ENCODE measurements at places on chromosomes 16 and 17. TPM values are rescaled to one million over a fixed set of nuclear protein-coding genes. Genes with fewer than 3 reads are reported as not detected.

DNA sequence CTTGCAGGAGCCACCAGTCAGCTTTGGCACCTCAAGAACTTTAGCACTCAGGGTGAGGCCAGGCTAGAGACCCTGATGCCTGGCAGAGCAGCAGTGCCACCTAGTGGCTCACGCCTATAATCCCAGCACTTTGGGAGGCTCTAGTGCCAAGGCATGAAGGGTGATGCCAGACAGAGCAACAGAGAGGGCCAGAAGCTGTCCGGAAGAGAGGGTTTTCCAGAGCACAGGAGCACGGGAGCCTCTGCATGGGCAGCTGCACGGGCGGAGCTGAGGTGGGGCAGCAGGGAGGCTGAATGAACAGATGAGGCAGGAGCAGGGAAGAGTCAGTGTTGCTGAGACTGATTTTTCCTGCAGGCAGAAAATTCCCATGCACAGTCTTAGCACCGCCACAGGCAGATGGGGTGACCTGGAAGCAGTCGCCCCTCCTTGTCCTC is 38.9 kb downstream of the MYH3 start:
- peak; percentile 88 for DNase-seq

DNA sequence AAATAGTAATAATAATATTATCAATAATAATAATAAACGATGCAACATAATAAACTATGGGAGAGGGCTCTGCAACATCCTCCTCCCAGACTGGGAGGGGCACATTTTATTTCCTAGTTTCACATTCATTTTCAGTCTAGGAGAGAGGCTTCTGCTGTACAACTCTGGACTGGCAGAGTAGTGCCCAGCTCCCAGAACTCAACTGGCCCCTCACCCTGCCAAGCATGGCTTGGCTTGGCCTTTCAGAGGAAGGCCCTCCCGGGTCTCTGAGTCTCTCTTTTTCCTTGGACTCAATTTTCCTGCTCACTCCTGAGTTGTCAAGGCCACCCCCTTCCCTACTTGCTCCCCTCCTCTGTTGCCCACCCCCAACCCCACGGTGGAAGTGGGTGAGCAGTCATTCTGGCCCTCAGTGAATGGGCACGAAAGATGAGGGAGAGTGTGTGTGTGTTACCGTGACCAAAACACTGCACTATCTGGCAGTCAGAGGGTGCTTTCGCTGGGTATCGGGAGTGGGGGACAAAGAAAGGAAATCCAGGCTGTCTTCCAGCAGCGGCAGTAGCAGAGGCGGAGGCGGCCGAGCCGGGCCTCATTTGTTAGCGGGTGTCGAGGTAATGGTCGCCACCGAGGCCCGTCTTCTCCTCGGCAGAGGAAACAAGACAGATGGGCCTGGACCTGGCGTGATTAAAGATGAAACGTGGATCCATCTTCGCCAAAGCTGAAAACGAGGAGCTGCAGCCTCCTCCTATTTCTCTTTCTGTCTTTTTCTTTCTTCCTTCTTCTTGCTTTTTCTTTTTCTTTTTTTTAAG is 2.3 kb downstream of the HOXB4 start:
- peak; percentile 70 for DNase-seq

SPOP gene
- total RNA-seq = 56.0 TPM

DNA sequence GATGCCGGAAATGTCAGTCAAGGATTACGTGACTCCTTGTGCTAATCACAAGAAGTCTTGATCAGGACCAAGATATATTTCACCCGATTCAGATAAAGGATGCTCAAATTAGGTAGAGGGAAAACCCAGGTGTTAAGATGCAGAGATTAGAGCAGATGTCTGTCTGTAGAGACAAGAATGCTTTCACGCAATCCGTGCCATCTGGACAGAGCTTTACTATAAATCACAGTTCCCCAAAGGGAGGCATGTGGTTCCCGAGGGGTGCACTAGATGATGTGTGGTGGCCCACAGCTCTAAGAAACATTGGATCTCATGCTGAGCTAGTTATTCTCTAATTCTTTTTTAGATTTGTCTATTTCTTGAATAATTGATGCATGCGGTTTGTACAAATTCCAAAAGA is 9.8 kb upstream of the MAP3K14 start:
- no peak for DNase-seq

DNA sequence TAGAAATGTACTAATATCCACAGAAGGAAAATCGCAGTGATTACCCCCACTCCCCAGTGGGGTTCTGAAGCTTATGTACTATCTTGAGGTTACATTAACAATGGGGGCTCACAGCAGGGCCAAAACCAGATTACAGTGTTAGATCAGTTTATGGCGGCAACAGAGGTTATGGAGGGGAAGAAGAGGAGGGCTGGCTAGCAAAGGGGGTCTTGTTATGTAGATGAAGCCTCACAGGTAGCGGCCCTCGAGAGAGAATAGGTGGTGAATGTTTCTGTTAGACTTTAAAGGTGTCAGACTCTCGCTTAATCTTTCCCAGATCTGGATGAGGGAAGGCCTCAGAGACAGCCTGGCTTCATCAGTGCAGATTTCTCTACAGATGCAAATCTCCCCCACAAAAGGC is 22.2 kb downstream of the RNF112 start:
- no peak for DNase-seq

- no peak for DNase-seq
Measured at GRCh38 chr16:57643910-57644309, 15.5 kb downstream of the ADGRG1 start.

DNA sequence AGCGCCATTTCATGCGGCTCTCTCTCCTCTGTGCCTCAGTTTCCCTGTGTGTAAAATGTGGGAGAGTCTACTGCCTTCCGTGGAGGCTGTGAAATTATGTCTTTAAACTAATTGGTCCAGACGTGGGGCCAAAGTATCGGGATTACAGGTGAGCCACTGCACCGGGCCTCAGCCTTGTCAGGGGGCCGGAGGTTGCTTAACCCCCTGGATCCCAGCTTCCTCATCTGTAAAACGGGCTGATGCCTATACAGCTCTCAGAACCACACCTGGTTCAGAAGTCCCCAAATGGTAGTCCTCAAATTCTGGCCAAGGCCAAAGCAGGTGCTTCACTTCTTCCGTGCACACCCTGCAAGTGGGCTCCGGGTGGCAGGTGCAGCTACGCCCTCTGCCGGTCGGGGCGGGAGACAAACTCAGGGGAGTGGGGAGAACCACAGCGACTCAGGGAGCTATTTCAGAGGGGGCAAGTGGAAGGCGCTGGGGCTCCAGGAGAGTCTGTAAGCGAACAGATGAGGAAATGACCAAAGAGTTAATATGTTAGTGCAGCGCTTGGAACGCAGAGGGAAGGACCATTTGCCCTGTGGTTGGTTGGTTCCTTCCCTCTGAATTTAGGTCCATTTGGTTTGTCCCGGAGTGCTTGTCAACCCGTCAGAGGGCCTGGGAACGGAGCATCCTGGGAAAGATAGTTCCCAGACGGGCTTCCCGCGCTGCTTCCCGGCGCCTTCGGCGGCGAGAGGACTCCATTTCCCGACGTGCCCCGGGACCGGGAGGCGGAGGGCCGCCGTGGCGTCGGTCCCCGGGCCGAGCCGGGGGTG is at the start of gene MGRN1:
Gene MGRN1 (plus strand): TSS at position 812 of the 812 bp plus-strand sequence. CDS start 135 bp downstream, outside the sequence.
- DNase-seq = peak; percentile 98

CMTM2 gene
- 0.95 TPM for total RNA-seq

DNA sequence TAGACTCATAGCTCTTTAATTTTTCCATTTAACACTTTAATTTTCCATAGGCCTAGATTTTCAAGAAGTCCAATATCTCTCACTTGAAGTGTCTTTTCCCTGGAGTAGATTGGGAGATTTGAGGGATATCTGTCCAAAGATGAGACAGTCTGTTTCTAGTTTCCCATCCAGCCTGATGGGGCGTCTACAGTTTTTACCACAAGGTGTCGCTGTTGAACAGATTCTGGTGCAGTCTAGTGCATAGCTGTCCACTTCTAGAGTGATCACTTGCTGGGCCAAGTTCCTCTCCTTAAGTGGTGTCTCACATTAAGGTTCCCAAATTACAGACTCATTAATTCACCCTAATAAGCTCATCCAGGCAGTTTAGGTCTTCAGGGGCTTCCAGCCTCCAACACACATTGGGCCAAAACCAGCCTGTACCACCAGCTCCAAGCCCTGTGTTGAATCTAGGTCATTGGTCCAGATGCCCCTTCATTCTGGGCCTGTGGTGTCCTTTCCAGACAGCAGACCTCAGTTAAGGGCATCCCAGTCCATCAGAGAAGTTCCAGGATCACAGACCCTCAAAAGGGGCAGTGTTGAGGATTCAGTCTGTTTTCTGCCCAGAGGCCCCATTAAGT is 9.4 kb downstream of the SNX20 start:
- DNase-seq = peak; percentile 90

- no peak for DNase-seq
Measured at GRCh38 chr17:3440451-3440850, 6.8 kb upstream of the OR1E2 start.

WNT3 gene
- total RNA-seq = 0.05 TPM

GRCh38 chr17:42537826-42538451 is 1.9 kb downstream of the NAGLU start:
- no peak for DNase-seq

- DNase-seq = no peak
Measured at GRCh38 chr17:82429824-82430223, 11.4 kb upstream of the OGFOD3 start.
